ENCODE measurements at places on chromosomes 1 and 21.

GRCh38 chr1:17676387-17677060 is 78.6 kb upstream of the ACTL8 start:
- no peak for DNase-seq

DNA sequence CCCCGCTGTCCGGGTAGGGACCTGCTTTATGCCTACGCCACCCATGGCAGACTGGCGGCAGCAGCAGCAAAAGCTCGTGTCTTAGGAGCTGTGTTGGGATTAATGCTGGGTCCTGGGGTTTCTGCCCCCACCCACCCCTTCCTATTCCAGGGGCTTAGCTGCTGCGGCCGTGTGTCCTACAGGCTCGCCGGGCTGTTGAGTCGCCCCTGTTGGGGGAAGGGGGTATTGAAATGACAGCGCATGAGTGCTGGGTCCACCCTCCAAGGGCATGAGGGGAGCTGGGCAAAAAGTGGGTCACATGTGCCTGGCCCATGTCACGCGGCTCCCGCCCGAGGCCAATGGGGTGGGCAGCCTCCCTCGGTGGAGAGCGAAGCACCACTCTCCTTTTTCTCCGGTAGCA is 118.3 kb upstream of the COL6A1 start:
- DNase-seq = no peak

GRCh38 chr21:29256126-29256910 is 42.4 kb upstream of the BACH1 start:
- no peak for DNase-seq

DNA sequence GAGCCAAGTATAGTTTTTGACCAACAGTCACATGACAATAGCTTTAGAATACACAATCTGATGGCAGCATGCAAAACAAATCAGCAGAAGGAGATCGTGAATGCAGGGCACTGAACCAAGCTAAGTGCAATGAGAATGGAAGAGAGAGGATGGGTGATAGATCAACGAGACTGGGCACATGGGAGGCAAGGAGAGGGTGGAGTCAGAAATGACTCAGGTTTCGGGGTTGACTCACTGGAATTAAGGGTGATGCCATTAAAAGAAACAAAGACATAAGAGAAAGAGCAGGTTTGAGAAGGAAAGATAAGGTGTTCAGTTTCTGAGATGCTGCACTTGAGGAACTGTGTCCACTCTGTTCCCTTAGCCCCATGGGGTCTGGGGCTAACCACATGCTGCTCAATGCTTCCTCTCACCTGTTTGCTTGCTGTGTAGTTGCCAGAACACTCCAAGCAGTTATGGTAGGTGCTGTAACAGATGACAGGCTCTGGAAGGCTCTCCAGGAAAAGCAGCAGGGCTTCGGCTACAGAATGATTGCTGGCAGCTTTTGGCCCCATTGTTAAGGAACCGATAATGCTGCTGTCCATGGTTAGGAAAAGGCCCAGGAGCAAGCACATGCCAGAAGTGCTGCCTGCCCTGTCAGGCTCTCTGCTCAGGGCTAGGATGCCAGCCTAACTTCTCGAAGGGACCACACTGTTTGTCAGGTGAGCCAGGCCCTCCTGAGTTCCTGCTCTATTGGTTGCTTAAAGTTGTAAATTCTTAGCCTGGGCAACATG is 6.1 kb upstream of the MTF1 start:
- DNase-seq = peak; percentile 5

DNA sequence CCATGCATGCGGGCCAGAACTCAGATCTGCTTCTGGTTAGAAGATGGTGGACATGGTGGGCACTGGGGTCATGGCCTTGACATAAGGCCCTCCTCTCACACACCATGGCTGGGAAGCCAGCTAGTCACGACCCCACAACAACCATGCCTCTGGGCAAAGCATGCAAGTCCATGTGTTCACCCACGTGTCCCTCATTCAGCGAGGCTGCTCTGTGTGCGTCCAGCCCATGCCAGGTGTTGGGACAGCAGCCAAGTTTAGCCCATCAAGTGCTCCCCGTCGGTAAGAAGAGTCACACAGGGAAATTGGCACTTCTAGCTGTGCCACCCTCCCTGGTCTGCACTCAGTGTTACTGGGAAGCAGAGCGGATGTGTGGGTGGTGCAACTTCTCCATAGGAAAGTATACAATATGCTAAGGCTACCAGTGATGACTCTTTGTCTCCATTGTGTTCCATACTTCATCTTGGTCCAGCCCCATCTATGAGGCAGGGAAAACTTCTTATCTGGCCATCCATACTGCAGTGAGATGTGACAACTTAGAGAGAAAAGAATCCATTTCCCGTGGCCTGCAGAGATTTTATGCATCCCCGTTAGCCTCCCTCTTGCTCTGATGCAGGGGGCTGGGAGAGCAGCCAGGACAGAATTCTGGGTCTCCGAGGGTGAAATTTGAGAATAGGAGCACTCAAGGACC is 198.0 kb downstream of the GRIK3 start:
- no peak for DNase-seq

DNA sequence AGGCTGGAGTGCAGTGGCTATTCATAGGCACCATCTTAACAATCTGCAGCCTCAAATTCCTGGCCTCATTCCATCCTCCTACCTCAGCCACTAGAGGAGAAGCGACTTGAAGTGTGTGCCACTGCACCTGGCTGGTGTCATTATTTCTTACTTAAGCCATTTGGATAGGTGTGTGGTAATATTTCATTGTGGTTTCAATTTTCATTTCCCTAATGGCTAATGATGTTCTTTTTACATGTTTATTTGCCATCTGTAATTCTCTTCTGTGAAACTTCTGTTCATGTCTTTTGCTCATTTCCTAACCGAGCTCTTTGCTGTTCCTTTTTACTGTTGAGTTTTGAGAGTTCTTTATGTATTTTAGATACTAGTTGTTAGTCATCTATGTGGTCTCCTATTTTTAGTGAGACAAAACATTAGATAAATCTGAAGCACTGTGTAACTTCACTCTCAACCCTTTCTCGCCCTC is 66.8 kb downstream of the SLC27A3 start:
- no peak for DNase-seq

DNA sequence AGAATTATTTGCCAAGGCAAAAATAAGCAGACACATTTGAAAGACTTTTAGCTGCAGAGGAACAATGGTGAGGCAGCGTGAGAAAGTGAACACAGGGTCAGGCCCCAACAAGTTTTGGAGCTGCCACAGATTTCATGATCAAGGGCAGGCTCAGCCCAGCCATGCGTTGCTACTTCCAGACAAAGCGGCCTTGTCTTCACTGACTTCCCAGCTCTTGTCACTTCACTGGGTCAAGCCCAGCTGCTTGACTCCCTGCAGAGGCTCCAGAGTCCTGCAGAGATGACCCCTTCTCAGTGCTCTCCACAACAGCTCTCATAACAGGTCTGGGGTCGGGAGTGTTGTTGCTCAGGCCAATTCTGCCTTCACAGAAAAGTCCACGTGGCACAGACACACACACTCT is 35.8 kb downstream of the HHAT start:
- DNase-seq = no peak

GRCh38 chr1:237713916-237714315 is 176.8 kb downstream of the ZP4 start:
- no peak for DNase-seq

DNA sequence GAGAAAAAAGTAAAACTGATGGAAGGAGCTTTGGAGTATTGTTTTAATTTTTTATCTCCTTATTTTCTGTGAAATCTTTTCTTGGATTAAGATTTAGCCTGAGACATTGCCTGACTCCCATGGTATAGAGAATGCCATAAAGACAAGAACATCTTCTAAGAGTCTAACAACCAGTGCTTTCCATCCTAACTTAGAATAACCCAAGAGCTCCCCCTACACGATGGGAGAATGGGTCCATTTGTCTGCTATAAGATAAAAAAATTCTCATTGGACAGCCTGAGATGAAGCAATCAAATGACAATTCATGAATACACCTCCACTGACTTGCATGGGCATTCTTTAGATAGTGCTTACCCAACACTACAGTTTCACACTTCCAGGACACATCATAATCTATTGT is 478.1 kb downstream of the TTLL7 start:
- DNase-seq = no peak

DNA sequence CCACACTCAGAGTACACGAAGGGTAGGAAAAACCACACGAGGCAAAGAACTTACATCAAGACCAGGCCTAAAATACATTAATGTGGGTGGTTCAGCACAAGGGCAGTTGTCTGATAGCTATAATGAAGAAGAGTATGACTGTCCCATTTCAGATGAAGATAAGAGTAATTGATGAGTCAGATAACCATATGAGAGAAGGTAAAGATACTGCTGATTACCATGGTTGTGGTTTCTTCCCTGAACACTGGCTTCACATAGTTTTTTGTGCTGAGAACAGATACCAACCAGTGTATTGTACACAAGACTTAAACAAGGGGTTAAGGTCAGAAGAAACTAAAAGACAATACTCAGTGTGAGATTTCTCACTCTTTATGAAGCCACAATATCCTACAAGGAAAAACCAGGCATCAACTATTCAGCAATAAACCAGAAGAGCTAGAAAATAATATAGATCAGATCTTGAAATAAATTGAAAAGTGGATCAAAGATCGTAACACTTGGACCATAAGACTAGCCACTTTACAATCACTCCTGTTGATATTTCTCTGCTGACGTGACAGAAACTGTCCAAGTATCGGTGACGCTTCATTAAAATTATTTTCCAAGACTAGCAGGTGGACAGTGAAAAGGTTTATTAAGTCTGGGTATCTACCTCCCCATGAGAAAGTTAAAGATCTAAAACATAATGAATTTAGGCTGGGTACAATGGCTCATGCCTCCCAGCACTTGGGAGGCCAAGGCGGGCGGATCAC is 28.6 kb downstream of the PUM1 start:
- DNase-seq = no peak

- DNase-seq = no peak
Observed at GRCh38 chr1:176957603-176958002, 206.9 kb downstream of the ASTN1 start.

DNA sequence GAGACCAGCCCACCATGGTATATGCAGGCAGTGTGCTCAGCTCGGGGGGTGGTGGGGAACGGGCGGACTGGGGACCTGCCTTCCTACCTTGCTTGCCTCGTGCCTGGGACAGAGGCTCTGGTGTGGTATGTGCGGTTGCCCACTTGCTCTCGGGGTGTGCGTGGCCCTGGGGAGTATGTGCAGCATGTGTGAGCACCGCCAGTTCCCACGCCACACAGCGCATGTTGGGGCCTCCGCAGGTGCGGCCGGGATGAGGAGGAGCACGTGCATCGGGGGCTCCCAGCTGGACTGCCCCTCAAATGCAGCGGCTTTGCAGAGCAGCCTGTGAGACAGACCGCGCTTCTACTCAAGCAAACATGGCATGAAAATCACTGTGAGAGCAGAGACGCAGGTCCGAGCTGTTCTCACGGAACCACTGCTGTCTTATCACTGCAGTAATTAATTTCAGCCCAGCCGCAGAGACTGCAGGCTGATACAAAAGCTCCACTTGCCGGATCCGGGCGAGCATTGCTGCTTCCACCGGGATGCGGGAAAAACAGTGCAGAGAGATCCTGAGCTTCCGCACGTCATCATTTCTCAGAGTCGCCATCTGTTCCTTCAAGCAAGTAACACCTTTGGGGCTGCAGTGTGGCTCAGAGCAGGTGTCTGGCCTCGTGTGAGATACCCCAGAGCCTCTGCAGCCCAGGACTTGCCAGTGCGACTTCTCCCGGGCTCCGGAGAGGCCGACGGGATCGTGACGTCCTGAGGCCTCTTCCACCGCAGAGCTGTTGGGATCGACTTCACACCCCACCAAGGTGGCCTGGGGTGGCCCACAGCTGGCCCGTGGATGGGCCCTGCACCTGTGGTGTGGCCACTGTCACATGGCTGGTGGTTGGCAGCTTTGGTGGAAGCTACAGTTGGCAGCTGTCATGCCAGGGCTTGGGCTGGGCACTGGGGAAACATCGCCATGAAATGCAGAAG is 92.6 kb upstream of the ACTRT2 start:
- DNase-seq = no peak

GRCh38 chr1:211616965-211617297 is 38.0 kb upstream of the SLC30A1 start:
- DNase-seq = no peak

- no peak for DNase-seq
Observed at GRCh38 chr1:13778431-13778830, 78.4 kb downstream of the PRDM2 start.
